ENCODE measurements at places on chromosomes 12 and 14.

GRCh38 chr12:56898938-56899337 lies 35.3 kb downstream of the SDR9C7 start:
- DNase-seq, result no peak

DNA sequence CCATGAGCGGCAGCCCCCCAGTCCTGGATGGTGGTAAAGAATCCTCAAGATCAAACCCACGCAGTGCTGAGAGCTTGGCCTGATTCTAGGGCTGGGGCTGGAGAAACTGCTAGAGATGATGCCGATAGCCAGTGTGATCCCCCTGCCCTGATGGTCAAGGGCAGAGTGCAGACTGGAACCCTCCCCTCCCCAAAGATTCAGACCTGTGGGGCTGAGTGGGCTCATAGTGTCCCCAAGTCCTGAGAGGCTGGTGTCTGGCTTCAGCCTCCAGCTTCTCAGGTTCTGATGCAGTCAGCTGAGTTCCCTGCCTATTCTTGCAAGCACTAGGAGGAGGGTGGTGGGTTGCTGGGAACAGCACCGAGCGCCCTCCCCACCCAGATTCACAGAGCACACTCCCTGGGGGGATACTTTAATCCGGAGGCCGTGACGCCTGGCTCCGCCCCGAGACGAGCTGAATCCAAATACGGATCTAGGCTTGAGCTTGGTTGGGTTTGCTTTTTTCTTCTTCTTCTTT lies 11.9 kb downstream of the RHOF start:
- DNase-seq, result peak; percentile 69

- DNase-seq, result no peak
These were observed 6.0 kb downstream of the PAX9 start for GRCh38 chr14:36667679-36668078.

GRCh38 chr14:55911776-55912175 lies 206.4 kb upstream of the PELI2 start:
- DNase-seq, result peak; percentile 27

- DNase-seq, result no peak
These were observed 175.6 kb downstream of the GLT1D1 start for GRCh38 chr12:129028844-129029243.

GRCh38 chr14:51867741-51868140 lies 7.3 kb downstream of the GNG2 start:
- no peak for DNase-seq

DNA sequence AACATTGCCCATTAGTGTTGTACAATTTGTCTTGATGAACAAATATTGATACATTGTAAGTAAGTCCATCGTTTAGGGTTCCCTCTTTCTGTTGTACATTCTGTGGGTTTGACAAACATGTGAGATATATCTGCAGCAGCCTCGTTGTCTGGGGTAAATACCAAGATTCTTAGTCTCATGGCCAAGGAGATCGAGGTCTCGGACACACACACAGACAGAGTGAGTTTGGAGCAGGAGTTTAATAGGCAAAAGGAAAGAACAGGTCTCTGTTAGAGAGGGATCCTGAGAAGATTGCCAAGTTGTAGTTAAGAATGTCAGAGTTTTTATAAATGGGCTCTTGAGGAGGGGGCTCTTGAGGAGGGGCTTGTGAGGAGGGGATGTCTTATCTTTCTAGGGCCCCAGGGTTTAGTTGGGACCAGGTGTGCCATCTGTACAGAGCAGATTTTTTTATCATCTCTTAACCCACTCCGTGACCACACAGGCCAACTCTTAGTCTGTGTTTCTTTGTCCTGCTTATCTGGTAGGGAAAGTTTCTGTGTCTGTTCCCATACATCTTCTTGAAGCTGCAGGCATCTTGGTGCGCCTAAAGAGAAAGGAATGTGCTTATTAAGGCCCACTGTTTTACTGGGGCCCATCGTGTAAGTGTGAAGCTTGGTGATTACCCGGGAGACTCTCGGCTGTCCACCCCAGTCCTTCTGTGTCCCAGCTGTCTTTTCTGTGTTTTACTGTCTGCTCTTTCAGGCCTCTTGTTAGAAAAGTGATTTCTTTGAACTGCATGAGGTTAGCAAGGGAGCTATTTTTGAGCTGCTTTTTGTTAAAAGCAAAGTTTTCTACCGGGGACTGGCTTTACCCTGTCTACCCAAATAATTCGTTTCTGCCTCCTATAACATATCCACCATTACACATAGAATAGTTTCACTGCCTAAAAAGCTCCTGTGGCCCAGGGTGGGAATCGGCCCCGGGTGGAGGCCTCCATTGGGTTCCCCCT lies 22.4 kb upstream of the CLEC2D start:
- DNase-seq, result no peak

DNA sequence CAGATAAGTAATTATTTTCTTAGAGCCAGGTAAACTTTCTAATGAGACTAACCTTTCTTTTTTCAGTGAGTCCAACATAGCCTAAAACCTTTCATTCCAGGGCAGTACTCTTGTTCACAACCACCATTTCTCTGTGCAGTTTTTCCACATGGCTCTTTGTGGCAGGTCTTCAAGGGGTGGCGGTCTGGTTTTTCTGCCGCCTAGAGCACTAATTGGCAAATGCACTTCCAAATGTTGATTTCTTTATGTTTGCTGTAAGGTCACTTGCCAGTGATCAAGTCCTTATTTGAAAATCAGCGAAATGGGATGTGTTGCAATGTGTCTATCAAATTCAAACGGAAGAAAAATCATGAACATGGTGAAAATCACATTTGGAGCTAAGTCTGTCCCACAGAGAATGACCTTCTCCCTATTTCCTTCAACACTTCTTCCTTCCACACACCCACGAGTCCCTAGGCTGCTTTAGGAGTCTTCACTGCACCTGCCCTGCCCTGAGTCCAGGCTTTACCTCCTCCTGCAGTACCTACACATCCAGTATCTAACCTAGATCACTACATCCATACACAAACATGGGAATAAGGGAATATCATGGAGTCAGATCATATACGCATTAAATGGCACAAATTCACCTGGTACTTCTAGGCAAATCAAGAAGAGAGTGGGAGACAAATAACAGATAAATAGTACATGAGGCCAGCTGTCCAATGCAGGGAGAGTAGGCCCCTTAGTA lies 1.9 kb downstream of the SRGAP1 start:
- no peak for DNase-seq

DNA sequence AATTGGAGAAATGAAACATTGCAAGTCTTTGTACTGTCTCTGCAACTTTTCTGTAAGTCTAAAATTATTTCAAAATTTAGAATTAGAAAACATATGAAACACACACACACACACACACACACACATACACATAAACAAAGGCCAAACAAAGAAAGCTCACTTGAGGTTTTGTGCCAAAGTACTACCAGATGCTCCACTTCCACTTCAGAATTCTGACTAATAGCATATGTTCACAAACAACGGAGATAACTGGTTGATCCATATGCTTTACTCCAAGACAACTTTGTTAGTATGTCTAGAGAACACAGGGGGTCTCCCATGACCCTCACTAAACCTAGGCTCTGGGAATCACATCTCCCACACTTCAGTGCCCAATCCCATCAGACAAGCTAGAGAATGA lies 133.8 kb upstream of the CLEC14A start:
- DNase-seq, result peak; percentile 34

DNA sequence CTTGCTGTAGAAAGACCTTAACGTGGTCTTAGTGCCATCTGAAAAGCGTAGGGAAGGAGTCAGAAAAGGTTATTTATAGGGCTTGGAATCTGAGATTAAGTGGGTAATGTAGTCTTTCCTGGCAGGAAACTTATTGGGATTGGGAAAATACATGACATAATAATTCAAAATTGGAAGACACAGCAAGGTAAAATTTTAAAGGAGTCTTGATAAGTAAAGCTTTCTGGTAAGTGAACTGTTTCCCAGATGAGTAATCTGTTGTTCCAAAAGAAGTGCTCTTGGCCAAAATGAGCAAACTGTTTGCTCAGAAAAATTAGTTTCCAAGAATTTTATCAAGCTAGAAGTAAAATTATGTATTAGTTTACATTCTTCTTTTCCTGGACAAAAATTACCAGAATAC lies 149.3 kb upstream of the TMTC2 start:
- no peak for DNase-seq

DNA sequence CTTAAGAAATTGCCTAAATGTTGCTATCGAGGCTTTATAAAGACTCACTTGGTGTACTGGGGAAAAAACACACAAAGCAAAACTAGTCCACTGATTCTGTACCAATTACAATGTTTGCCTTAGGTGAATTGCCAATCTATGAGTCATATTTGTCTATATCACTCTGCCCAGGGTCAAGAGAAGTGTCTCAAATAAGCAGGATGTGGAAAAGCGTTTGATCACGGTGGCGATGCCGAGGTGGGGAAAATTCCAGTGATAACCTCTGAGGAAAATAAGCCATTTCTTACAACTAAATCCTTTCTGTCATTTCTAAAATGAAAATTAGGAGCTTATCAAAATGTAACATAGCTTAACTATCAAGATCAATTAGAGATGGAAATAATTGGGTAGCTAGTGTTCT lies 148.6 kb upstream of the DIO3 start:
- DNase-seq, result no peak

DNA sequence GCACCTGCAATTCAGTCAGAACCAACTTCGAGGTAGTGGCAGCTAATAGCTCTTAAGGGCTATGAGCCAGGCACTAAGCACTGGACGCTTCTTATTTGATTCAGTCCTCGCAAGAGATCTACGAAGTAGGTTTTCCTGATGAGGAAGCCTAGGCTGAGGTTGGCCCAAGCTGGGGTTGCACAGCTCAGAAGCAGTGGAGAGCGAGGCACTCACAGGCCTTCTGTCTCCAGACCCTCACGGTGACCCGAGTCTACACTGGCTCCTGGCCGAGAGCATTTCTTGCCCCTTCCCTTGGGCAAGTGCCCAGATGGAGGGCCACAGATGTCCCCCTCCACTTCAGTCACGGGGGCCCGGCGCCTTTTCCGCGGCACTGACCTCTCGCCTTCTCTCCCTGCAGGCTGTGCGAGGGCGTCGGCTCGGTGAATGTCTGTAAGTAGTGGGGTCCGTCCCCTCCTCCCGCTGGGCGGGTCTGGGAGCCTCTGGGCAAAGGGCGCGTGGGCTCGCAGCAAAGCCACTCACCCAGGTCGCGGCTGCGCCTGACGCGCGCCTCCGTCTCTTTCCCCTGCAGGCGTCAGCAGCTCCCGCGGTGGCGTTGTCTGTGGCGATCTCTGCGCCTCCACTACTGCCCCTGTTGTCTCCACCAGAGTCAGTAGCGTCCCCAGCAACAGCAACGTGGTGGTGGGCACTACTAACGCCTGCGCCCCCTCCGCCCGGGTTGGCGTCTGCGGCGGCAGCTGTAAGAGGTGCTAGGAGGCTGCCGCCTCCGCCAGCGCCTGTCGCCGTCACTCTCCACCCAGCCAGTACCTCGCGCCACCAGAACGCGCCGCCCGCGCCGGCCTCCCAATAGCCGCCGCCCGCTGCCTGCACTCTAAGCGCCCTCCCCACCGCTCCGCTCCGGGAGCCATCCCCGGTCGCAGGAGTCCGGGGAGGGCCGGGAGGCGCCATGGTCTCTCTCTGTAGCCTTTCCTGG lies 13.1 kb downstream of the KRT83 start:
- peak; percentile 86 for DNase-seq

GRCh38 chr12:68480526-68480925 lies 130.2 kb upstream of the RAP1B start:
- no peak for DNase-seq

- peak; percentile 59 for DNase-seq
These were observed 53.7 kb downstream of the APAF1 start for GRCh38 chr12:98698603-98699463.

GRCh38 chr12:87201598-87201997 lies 827.6 kb downstream of the C12orf50 start:
- DNase-seq, result no peak

DNA sequence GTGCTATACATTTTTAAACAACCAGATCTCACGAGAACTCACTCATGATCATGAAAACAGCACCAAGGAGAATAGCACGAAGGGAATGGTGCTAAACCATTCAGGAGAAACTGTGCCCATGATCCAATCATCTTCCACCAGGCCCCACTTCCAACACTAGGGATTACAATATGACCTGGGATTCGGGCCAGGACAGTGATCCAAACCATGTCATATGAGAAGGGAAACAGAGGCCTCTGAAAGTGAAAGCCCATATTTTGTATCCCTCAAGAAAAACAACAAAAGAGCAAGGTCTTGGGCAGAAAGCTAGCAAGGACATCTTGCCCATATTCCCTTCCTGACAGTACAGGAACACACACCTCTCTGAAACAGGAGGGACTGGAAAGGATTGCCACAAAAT lies 163.9 kb upstream of the VASH1 start:
- no peak for DNase-seq

DNA sequence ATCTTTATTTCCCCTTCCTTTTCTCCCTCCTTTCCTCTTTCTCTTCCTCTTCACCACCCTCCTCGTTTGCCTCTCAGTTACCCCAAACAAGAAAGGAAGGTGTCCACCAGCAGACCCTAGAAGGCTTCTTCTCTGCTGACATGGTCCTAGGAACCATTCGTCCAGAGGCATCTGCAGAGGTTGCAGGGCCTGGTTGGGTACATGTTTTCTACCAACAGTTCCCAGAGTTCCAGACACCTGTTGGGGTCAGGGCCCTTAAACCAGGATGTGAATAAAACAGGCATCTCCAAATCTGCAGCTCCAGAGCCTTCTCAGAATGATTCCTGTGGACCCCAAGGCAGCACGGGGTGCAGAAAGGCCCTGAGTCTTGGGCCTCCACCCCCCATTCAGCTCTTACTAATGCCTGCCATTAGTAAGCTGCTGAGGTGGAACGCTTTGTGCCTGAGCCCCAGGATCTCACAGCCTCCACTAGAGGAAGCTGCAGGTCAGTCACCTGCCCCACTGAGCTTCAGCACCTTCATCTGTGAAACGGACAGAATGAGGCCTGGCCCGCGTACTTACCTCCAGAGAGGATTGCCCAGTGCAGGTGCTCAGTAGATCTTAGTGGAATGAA lies 130.4 kb downstream of the DICER1 start:
- DNase-seq, result no peak

GRCh38 chr12:50066402-50066801 lies 9.0 kb downstream of the ASIC1 start:
- DNase-seq, result no peak

GRCh38 chr14:59831121-59831730 lies 39.4 kb downstream of the RTN1 start:
- DNase-seq, result no peak
